ENCODE measurements at places on chromosomes 1 and 21.
A peak's percentile ranks its signal among the peaks of the same experiment; 100 is the strongest.

- DNase-seq, result no peak
These were observed 242.5 kb upstream of the OLFM3 start for GRCh38 chr1:102239247-102239646.

- peak; percentile 64 for DNase-seq
These were observed 5.9 kb downstream of the MAP7D1 start for GRCh38 chr1:36161641-36162531.

GRCh38 chr1:61184040-61184713 lies 101.8 kb downstream of the NFIA start:
- peak; percentile 89 for DNase-seq

DNA sequence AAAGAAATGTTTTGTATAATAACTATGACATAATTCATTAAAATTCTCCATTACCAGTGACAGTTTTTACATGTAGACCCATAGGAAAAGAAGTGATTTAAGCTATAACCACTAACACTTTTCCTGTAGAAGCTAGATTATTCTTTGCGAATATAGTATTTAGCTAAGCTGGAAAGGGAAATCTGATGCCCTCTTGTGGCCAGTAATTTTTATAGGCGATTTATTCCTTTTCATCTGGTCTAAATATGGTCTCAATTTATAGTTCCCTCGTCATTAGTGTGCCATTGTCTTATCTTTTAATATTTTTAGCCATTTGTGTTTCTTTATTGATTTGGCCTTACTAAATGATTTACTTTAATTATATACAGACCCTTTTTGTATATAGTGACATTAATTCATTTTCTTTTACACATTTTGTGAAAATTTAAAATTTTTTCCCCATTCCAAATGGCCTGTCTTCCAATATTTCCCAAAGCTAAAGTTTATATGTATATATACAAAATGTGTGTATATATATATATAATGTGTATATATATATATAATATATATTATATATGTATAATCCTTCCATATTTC lies 26.7 kb downstream of the BTG3 start:
- peak; percentile 36 for DNase-seq

DNA sequence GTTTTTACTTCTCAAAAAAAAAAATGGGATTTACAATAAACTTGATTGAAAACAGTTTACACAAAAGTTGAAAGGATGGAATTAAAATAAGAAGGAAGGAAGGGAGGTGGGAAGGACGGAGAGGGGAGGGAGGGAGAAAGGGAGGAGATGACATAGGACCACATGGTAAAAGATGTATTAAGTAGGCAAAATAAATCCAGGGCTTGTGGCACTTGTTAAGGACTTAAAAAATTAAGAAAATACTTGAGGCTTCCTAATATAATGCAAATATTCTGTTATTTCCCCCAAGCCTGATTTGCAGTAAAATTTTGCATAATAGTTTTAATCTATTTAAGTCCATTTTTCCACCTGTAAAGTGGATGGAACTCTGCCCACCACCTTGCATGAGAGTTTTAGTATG lies 27.5 kb downstream of the SLC30A10 start:
- DNase-seq, result no peak

DNA sequence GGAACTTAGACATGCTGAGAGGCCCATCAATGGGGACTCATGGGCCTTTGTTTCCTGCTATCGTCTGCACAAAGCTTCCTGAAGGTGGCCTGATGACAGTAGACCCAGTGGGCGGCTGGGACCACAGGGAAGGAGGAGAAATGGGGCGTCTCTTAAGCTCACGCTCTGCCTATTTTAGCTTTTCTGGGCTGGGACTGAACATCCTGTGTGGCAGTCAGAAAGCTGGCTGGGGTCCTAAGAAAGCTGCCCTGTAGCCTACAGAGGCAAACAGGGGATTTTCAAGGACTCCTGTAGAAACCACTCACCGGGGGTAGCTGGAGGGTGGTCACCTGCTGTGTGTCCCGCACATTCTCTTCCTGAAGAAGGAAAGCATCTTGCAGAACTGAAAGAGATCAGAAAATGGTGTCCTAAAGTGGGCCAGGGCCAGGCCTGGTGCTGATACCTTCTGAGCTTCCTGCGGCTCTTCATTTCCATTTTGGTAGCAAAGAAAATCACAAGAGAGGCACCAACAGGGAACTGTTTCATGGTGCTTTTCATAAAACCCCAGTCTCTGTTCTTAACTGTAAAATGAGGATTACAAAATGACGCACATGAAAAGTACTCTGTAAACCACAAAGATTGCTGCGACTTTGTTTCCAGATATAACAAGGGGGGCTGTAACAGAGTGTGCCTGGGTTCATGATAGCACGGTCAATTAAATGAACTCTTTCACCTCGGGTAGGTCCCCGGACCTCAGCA lies 8.6 kb downstream of the ZNF496 start:
- DNase-seq, result no peak

GRCh38 chr21:26842300-26842699 lies 2.9 kb downstream of the ADAMTS1 start:
- peak; percentile 30 for DNase-seq

GRCh38 chr21:45178070-45178608 lies 103.8 kb downstream of the ADARB1 start:
- DNase-seq, result no peak

GRCh38 chr1:238214449-238214848 lies 323.7 kb upstream of the ZP4 start:
- DNase-seq, result no peak

DNA sequence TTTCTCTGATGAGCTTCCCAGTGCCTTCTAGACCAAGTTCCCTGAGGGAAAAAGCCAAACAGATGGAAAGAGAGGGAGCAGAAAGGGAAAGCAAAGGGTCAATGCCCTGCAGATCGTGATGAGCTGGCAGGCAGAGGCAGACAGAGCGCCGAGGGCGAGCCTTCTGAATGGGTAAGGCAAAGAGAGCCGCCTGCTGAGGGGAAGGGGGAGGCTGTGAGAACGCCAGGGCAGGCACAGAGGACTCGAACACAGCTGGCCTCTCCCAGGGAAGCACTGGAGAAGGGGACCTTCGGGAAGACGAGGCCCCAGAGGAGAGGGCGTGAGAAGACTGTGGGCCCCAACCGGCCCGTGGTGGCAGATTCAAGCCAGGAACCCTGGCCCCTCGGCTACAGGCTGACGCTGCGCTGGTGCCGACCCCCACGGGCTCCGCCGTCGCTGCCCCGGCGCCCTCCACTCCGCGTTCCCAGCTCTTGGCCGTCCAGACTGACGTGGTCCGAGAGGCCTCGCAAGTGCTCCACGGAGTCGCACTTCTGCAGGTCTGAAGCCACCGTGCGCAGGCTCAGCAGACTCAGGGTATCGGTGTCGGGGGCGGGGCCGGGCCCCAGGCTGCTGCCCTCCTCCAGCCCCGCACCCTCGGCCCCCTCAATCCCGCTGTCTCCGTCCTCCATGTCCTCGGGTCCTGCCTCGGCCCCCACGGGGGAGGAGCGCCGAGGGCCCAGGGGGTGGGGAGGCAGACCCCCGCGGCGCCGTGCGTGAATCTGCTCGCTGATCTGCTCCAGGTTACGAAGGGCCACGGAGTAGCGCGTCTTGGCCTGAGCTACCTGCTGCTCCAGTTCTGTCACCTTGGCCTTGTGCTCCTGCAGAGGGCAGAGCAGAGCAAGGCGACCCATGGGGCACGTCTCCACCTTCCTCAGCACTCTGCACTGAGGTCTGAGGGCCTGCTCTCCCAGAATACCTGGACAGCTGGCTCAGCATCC lies 13.9 kb downstream of the SH3BP5L start:
- DNase-seq, result no peak

DNA sequence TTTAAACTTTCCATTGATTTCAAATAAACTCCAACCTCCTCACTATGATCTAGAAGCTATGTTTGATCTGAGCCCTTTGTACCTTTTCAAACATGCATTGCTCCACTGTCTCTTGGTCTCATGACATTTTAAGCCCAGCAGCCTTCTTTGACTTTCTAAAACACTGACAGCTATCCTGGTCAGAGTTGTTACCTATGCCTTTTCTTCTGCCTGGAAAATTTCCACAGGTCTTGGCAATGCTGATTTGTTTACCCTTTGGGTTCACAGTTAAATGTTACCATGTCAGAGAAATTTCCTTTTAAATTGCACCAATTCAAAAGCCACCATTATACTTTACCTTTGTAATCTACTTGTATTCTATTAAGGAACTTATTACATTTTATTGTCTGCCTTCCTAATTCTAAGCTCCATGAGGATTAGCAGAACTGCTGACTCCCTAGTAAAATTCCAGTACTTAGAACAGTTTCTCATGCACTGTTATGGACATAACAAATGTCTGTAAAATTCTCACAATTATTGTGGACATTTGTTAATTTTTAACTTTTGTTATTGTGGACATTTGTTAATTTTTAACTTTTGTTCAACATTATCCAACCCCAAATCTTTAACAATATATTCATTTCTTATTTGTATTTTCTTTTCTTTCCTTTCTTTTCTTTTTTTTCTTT lies 1064.4 kb downstream of the NCAM2 start:
- no peak for DNase-seq

Measured in fibroblast of lung (primary cell).